AG09319 (cell line): ENCODE measurements at places on chromosomes 6 and 20.

- DNase-seq: no peak
These were observed 26.5 kb upstream of the ID1 start for GRCh38 chr20:31578448-31579138.

DNA sequence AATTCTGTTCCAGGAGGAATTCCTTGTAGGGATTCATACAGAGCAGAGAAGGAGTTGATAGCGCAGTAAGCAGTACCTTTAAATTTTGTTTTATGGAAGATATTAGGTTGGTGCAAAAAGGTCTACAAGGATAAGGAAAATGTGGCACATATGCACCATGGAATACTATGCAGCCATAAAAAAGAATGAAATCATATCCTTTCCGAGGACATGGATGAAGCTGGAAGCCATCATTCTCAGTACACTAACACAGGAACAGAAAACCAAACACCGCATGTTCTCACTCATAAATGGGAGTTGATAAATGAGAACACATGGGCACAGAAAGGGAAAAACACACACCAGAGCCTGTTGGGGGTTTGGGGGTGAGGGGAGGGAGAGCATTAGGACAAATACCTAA is 37.4 kb upstream of the TXLNB start:
- no peak for DNase-seq

GRCh38 chr6:106512968-106513574 is 116.2 kb downstream of the RTN4IP1 start:
- DNase-seq: no peak

DNA sequence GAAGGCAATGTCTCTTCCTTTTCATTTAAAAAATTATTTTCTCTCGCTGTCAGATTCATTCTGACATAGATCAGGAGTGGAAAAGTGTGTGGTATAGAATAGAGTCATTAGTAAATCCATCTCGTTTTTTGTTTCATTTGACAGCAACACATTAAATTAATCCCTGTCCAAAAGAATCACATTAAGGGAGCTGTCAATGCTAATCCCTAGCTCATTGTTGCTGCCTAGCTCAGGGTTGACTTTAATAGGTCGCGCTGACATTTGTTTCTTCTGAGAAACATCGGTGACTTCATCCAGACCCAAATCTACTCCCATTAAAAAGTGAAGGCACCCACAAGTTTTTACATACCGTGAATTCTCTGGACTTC is 25.4 kb upstream of the MAP3K7 start:
- DNase-seq: no peak

DNA sequence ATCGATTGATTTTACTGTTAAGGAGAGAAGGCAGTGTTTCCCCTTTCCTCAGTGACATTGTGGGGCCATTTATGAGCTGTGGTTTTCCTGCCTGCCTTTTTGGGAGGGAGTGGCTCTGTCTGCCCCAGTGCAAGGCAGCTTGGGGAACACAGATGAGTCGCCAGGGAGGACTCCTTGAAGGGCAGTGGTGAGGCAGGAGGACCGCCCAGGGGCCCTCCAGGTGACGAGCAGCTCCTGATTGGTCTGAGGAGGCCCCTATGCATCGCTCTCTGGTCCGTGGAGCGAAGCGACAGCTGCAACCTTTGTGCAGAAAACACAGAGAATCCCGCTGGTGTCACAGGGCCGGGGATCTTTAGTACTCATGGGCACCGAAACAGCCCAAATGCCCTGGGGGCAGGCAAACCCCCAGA is 100.3 kb downstream of the TMEM242 start:
- DNase-seq: no peak

DNA sequence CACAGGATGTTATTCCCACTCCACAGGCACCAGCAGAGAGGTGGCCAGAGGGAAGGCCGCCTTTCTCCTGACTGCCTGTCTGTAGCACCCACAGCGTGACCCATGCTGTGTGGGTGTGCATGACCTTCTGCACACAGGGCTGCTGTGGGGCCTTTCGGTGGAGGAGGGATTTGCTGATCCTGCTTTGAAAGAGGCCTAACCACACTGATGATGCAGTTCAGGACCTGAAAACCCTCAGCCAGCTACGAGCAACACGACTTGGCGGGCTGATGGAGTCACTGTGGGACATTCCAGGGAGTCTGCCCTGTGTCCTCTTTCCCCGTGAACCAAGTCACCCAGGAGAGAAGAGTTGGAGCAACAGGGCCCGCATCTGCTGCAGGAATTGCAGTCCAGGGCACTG is 49.1 kb downstream of the SYTL3 start:
- DNase-seq: no peak
